ENCODE measurements at places on chromosomes 3 and 15.

DNA sequence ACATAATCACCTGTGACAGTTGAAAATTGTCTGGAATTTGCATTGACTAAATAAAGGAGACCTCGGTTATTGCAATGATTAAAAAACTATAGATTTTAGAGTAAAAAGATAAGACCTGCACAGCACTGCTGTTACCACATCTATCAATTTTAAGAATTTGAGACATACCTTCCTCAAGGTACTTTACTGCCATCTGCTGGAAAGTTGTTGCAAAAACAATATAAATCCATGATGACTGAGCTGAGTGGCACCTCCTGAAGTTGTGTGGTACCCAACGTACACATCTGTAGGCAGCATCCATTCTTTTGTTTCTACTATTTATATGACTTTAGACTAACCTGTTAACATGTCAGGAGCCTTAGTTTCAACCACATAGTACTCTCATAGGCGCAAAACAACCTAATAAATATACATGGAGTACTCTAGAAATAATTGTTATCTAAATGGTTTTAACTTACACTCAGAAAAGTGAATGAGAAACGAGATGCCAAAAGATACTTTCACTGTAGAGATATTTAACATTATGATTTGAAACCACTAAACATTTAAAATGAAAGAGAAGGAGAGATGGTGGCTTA lies 106.7 kb downstream of the GHSR start:
- no peak for DNase-seq

DNA sequence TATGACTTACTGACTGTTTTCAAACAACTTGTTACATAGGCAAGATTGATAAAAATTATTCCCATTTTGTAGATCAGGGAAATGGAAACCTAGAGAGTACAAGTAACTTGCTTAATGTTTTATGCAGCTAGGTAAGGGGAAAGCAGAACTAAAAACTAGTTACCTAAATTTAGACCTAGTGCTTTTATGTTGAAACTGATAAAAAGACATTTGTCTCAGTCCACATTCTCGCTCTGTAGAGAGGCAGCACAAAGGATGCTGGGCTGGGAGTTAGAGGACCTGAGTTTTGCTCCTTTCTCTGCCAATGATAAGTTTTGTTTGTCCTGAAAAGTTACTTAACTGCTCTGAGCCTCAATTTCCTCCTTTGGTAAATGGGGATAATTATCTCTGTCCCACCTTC lies 17.4 kb downstream of the TIMP4 start:
- no peak for DNase-seq

DNA sequence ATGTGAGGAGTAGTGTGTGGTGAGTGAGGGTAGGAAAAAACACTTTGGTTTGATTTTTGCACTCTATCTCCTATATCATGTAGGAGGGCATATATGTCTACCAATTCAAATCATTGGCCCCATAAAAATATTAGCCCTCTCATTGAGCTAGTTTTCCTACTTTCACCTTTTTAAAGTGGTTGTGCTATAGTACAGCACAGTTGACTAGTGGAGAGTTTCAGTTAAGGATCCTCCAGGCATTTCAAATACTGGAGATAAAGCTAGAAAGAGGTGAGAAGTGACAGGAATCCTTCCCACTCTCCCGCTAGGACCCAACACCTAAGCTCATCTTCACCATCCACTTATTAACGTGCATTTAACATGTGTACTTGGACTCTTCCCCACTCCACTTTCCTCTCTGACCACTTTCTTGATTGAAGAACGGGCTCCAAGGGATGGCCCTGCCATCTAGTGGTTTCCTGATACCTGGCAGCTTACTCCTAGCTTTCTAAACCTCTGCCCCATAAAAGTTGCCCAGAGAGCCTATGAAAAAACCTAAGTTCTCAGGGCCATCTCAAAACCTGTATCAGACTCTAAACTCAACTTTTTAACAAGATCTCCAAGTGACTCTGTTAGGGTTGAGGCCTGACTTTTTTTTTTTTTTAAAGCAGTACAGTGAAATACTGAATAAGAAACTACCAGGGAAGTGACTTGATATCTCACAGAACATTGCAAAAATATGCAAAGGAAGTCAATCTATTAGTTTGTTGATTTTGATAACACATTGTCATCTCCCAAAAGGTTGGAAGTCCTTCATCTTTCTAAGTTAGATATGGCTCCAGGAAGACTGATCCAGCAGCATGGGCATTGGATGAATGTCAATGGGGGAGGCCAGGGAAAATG lies 17.9 kb downstream of the IL12A start:
- peak; percentile 51 for DNase-seq

DNA sequence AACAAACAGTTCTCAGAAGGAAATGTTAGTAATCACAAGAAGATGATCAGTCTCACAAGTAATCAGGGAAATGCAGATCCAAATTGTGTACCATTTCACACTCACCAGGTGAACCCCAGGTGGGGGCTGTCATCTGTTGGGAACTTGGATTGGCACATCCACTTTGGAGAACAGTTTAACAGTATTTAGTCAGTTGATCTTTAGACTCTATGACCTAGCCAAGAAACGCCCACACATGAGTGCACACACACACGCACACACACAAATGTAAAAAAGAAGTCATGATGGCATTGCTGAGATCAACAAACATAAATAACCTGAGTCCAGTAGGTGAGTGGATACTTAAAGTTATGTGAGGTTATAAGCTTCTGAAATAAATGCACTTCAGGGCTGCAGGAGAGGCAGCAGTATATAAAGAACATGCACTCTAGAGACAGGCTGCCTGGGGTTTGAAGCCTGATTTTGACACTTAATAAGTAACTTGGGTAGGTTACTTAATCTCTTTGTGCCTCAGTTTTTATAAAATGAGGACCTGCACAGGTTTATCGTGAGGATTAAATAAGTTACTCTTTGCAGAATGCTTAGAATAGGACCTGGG lies 17.7 kb downstream of the ACVR2B start:
- DNase-seq = no peak

GRCh38 chr3:128735287-128735686 lies 9.3 kb downstream of the RAB7A start:
- no peak for DNase-seq

DNA sequence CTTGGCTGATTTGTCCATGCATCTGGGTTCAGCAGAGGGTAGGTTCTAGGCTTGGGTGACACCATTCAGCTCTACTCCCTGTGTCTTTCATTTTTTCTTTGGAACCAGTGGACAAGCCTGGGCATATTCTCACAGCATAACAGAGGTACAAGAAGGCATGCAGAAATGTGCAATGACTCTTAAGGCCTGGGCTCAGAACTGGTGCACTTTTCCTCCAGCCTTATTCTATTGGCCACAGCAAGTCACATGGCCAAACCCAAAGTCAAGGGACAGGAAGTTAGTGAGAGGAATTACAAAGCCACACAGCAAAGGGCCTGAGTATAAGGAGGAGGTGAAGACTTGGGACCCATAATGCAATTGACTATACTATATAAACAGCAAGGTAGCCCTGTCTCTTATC lies 200.9 kb upstream of the CTDSPL start:
- DNase-seq = no peak

GRCh38 chr3:31772758-31773473 lies 208.1 kb downstream of the OSBPL10 start:
- DNase-seq = no peak

DNA sequence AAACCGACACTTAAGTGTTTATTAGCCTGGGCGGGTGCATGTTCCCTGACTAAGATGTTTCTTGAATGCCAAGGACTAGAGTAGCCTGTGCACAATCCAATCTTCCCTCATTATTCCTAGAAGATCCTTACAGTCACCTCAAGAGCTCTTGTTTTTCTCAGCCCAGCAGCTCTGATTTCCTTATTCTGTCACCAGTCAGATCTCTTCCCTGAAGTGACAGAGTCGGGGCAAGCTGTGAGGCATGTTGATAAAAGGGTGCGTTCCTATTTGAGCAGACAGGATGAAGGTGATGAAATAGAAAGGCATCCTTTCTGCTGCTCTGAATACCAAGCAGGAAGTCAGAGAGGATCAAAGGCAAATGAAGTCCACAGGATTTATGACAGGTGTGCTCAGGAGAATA lies 125.6 kb upstream of the MCTP2 start:
- DNase-seq = no peak

DNA sequence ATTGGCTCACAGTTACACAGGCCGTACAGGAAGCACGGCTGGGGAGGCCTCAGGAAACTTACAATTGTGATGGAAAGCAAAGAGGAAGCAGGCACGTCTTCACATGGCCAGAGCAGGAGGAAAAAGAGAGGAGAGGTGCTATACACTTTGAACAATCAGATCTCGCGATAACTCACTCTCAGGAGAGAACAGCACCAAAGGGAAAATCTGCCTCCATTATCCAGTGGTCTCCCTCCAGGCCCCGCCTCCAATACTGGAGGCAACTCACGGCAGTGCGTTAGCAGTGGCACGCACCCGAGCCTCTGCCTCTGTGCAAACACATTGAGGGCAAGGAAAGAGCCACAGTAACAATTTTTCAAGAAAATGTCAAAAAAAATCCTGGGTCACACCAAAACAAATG lies 11.0 kb downstream of the OSTN start:
- DNase-seq = no peak

- no peak for DNase-seq
Measured at GRCh38 chr3:12316729-12317351, 28.0 kb downstream of the PPARG start.
